Activated CD8-positive, alpha-beta memory T cell treated with anti-CD3 and anti-CD28 coated beads, Interleukin-2, amount 10 ng/mL, durations not matched to agents 7 days and 5 days (primary cell): ENCODE measurements at places on chromosomes 5 and 9. TPM values are rescaled to one million over a fixed set of nuclear protein-coding genes. Genes with fewer than 3 reads are reported as not detected.

Gene ZFR
- 39.8 TPM for total RNA-seq

Gene SOHLH1
- not detected for total RNA-seq

Gene CAVIN4
- total RNA-seq: 0.29 TPM

Gene FOXD4L4
- not detected for total RNA-seq

Gene ZNF462
- total RNA-seq: 0.26 TPM

DNA sequence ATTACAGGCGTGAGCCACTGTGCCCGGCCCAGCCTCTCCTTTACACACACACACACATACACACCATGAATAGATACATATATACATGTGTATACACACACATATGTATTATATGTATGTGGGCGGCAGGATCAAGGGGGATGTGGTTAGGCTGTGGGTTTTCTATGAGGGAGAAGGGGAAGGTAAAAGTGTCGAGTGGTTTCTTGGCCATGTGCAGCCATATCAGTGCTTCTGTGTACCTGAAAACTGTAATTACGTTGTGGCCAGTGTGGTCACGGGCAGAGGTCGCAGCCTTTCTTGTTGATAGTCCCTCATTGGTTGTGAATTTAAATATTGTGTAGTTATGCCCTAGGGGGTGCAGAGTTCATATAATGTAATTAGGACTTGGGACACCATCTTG is 16.5 kb downstream of the CDK20 start:
- no peak for DNase-seq

GRCh38 chr5:87946271-87946670 is 322.4 kb downstream of the TMEM161B start:
- no peak for DNase-seq

DNA sequence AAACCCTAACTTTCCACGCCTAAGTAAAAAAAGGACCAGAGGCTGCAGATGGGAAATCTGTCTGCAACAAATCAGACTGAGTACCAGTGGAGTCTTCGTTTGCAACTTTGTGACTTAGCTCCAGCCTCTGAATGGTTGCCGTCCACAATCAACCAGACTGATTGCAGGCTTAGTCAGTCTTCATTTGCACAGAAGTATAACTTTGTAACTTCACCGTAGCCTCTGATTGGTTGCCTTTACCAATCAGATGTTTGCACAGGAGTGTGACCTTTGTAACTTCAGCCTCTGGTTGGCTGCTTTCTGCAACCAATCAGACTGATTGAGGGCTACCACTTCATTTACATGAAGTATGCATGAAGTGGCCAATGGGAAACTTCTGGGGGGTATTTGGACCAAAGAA is 53.7 kb downstream of the TGFBR1 start:
- DNase-seq: no peak

DNA sequence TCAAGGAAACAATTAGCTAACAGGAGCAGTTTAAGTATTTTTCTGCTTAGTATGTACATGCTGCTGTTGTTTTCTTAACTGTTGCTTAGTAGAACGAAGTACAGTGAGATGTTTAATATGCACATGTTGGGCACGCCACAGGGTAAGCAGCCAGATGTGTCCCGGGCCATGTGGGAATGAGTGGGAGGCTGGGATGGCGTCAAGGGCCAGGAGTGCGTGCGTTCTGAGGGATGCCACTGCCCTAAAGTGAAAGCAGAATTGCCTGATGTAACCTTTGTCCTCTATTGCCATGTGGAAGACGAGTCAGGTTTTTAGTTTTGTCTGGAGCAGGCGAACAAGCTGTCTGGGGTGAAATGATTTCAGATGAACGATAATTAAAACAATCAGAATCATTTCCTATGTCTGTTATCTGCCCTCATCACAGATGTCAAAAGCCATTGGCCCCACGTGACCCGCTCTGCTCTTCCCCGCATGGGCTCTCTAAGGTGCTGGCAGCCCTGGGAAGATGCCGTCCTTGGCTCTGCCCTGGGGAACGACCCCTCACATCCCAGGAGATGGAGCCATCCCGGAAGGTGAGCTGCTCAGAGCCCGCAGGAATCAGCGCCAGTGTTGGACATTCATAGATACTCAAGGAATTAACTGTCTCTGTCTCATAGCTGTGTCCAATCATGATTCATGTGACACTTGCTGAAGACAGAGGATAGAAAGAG is 356.6 kb upstream of the IRX4 start:
- DNase-seq: peak; percentile 23

- DNase-seq: no peak
Measured at GRCh38 chr5:108650997-108651396, 96.7 kb upstream of the FER start.

GRCh38 chr5:34587355-34588241 is 68.5 kb upstream of the RAI14 start:
- DNase-seq: no peak
